Putamen (tissue), 1 donor: ENCODE measurements at places on chromosomes 3 and 15.
A peak's percentile ranks its signal among the peaks of the same experiment; 100 is the strongest.

DNA sequence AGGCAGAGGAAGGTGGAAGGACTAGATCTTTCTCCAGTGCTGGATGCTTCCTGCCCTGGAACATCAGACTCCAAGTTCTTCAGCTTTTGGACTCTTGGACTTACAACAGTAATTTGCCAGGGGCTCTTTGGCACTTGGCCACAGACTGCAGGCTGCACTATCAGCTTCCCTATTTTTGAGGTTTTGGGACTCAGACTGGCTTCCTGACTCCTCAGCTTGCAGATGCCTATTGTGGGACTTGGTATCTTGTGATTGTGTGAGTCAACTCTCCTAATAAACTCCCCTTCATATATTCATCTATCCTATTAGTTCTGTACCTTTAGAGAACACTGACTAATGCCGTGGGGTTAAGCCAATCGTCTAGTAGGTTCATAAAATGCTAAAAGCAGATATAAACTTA is 8.8 kb upstream of the B3GNT5 start:
- peak; percentile 55 for DNase-seq

GRCh38 chr15:68428431-68428940 is 3.5 kb downstream of the ITGA11 start:
- DNase-seq: no peak

DNA sequence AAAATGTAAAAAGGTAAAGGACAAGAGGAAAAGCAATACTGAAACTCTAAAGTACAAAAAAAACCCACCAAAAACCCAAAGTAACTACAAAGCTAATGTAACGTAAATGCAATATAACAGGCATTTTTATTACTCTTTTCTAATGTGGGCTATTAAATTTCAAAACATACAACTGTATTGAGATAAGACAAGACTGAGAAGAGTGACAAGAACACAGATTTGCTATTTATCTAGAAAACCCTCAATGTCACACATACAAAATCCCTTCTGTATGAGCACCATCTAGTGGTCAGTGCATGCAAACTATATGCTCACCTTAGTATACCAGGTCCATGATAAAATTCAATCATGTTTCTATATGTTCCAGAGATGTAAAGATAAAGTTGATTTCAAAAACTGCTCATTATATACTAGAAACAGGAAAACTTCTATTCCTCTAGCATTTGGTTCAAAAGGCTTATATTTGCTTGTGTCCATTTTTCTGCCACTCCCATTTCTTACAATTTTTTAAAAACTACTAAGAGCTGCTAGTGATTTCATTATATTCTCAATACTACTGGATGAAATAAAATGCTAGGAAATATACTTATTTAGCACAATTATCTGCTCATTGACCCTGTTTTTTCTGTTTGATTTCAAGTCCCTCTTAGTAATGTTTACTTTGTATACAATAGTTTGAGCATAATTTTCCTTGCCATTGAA is 111.4 kb downstream of the DLG1 start:
- peak; percentile 28 for DNase-seq

GRCh38 chr15:67755936-67756335 is 69.4 kb upstream of the SKOR1 start:
- DNase-seq: no peak

DNA sequence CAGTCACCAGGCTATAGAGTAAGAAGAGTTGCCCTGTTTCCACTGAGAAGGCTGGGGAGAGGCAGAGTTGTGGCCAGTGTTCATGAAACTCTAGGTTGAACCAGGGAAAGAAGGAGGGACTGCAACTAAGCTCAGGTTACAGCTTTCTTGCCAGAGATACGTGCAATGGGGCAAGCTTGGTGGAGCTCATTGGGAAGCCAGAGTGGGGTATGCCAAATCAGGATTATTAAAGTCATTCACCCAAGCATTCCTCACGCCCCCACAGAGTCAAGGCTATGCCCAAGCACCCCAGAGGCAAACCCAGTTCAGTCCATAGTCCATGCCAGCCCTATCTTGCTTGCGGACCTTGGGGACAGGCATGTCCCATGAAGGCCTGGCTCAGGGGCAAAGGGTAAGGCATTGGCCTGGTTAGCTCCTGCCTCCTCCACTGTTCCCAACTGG is 17.6 kb downstream of the SLC6A20 start:
- no peak for DNase-seq

GRCh38 chr3:65078748-65079147 is 390.9 kb upstream of the ADAMTS9 start:
- DNase-seq: no peak

- DNase-seq: no peak
Observed at GRCh38 chr3:6679510-6679909, 181.4 kb upstream of the GRM7 start.
